Stimulated activated CD8-positive, alpha-beta memory T cell treated with anti-CD3 and anti-CD28 coated beads, Interleukin-12 subunit alpha, Interleukin-12 subunit beta, amount 100 ng/mL, for 4 hours (primary cell): ENCODE measurements at places on chromosomes 7 and 10.

- no peak for DNase-seq
Measured at GRCh38 chr10:117363028-117363427, 12.2 kb downstream of the PDZD8 start.

DNA sequence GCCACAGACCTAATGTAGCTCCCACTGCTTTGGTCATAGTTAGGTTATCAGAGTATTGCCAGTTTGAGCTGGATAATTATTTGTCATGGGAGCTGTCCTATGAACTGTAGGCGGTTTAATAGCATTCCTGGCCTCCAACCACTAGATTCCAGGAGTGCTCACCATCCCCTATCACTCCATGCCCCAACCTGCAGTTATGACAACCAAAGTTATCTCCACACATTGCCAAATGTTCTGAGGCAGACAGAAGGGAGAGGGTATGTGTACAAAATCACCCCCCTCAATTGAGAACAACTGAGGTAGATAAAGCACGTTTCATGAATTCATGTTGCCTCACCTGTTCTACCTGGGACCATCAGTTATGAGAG lies 119.0 kb upstream of the CACUL1 start:
- DNase-seq: no peak

DNA sequence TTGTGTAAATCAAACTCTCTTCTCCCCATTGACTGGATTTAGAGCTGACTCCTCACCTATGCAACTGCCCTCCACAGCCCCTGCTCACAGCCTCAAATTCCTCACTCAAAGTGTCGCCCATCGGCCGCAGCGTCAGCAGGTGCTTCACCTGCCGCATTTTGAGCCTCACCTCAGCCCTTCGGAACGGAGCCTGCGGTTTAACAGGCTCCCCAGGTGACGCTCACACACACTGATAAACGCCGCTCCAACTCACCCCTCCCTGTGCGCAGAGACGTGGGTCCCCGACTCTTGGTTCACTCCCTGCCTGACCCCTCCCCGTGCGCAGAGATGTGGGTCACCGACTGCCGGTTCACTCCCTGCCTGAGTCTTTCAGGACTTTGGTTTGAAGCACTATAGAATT lies 57.1 kb downstream of the CARD11 start:
- no peak for DNase-seq

DNA sequence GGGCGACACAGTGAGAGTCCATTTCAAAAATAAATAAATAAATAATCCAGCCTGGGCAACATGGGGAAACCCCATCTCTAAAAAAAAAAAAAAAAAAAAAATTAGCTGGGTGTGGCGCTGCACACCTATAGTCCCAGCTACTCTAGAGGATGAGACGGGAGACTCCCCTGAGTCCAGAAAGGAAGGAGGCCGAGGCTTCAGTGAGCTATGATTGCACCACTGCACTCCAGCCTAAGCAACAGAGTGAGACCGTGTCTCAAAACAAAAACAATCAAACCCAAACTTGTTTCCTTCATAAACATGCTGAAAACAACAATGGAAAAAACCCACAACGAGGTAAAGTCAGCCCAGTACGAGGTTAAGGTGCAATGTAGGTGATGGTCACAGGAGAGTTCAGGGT lies 1.2 kb downstream of the COX19 start:
- DNase-seq: no peak

DNA sequence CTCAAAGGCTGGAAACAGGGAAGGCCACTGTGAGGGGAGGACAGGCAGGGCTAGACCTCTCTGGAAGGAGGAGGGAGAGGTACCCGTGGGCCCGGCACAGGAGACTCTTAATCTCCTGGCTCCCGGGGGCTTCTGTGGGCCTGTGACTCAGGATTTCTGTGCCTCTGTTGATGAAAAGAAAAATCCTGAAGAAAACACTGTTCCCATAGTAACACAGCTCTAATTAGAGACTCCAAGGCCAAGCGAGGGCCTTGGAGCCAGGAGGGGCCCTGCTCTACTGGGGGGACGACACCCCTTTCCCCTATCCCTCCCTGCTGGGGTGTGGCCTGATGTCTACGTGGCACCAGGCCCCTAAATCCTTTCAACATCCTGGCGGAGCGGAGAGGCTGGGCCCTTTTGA lies 174.1 kb upstream of the TNRC18 start:
- no peak for DNase-seq

DNA sequence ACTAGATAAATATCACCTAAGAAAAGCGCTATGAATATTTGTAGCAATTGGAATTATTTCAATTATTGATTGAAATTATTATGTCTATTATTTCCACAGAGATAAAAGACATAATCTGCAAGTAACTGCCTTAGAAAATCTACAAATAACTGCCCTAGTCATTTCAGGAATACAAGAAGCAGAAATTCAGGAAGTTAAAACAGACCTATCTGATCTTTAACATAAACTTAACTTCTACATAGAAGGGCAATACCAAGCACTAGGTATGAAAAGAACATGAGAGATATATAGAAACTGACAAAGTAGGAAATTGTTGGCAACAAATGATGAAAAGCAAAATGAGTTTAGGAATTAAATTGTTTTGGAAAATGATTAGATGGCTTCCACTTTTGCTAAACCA lies 31.8 kb upstream of the AKR1B10 start:
- DNase-seq: no peak

GRCh38 chr7:89133819-89134218 lies 338.3 kb upstream of the TEX47 start:
- no peak for DNase-seq

GRCh38 chr7:57424515-57425238 lies 25.3 kb upstream of the ZNF716 start:
- DNase-seq: no peak

DNA sequence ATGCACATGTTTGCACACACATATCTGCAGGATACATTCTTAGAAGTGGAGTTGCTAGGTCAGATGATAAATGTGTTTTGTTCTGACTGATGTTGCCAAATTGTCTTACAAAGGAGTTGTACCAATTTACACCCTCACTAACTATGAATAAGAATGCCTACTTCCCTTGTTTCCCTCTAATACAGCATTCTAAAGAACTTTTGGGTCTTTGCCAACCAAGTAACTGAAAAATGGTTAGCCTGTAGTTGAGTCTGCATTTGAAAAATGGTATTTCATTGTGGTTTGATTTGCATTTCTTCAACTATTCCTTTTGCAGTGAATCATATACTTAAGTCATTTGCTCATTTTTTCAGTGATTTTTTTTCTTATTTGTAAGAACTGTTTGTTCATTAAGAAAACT lies 48.4 kb downstream of the TMEM26 start:
- no peak for DNase-seq

DNA sequence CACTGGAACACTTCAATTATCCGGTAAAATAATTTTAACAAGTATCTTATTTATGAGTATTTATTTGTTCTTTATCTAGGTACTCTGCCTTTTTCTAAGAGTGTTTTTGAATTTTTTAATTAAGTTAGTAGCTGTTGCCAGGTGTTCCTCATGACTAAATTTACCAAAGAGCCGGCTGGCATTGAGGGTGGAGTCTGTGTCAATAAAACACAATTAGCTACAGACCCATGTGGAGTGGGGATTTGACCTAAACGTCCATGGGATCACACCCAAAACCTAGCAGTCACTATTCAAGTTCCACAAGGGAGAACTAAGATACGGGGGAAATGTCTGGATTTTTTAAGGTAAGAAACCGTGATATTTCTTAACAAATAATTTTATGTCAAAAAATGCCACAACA lies 9.8 kb downstream of the SLC16A12 start:
- no peak for DNase-seq

- DNase-seq: no peak
Measured at GRCh38 chr10:132096863-132097478, 31.2 kb downstream of the JAKMIP3 start.

- DNase-seq: no peak
Measured at GRCh38 chr10:57961487-57961886, 306.2 kb downstream of the IPMK start.

GRCh38 chr10:44361109-44361508 lies 23.8 kb downstream of the CXCL12 start:
- DNase-seq: no peak

GRCh38 chr10:23417254-23417653 lies 21.6 kb upstream of the OTUD1 start:
- DNase-seq: no peak

GRCh38 chr7:65251851-65252620 lies 121.6 kb upstream of the ZNF92 start:
- no peak for DNase-seq

GRCh38 chr7:16046041-16046440 lies 359.6 kb upstream of the MEOX2 start:
- no peak for DNase-seq

DNA sequence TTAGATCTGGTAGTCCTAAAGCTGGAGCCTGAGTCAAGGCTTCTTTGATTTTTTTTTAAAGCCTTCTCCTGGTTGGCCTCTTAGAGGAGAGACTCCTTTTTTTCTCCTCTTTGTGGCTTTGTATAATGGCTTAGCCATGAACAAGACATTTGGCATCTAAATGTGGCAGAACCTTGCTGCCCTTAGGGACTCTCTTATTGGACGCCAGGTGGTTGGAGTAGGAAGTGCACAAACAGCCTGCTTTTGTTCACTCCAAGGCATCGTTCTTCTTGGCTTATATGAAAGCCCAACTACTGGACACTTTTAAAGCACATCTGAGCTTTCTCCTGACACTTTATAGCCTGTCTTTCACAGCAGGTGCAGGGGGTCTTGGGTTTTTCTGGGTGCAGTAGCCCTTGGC lies 25.0 kb downstream of the ZPBP start:
- DNase-seq: no peak

DNA sequence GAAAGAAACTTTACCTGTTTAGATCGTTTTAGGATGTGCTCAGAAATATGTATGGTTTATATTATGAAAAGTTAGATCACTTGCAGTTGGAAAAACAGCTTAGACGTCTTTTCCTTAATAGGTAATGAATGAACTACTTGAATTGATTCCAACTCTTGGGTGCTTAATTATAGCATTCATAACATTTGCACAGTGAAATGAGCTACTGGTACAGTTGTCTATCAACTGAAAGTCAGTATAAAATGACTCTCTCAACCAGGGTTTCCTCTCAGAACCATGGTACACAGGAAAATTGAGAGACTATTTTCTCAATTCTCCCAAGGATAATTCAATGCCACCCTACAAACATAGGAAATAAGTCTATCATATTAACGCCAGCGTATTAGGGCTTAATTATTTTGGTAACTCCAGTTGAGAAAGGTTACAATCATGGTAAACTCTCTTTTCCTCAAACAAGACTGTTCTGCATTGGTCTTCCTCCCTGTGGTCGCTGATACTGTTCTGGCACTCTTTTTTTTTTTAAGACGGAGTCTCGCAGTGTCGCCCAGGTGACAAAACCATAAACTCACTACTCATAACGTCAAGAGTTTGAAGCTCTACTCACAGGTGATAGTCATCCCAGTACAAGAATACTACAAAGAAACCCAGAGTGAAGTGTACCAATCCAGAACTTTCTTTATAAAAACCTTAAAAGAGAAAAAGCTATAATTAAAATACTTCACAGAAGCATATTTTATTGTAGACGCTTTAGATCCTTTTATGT lies 2.0 kb downstream of the ANLN start:
- DNase-seq: no peak

- no peak for DNase-seq
Measured at GRCh38 chr10:13776861-13777311, 190.1 kb downstream of the PRPF18 start.

DNA sequence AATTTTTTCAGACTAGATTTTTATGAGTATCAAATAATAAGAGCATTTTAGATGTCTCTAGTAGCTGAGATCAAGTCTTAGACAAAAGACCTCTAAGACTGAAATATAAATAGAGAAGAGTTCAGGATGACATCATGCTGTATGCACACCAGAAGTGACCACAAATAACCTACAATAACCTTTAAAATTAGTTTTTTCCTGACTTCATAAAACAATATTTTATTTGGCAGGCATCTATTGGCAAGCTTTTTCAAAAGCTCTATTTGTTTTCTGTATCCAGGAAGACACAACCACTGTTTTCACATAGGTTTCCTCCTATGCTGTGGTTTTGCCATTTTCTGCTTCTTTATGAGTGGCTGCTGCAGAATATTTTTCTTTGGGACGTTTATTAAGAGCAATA lies 359.1 kb downstream of the CRPPA start:
- no peak for DNase-seq

DNA sequence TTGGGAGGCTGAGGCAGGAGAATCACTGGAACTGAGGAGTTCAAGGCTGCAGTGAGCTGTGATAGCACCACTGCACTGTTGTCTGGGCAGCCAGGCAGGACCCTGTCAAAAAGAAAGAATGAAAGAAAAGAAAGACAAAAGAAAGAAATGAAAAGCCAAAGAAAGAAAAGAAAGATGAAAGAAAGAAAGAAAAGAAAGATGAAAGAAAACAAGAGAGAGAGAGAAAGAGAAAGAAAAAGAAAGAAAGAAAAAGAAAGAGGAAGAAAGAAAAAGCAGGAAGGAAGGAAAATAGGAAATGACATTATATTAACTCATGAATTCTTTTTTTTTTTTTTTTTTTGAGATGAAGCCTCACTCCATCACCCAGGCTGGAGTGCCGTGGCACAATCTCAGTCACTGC lies 32.4 kb upstream of the SPDYE3 start:
- DNase-seq: no peak

GRCh38 chr10:132187430-132188138 lies 836 bp downstream of the DPYSL4 start:
- DNase-seq: no peak

GRCh38 chr7:157497744-157498651 lies 161.2 kb downstream of the DNAJB6 start:
- DNase-seq: no peak

DNA sequence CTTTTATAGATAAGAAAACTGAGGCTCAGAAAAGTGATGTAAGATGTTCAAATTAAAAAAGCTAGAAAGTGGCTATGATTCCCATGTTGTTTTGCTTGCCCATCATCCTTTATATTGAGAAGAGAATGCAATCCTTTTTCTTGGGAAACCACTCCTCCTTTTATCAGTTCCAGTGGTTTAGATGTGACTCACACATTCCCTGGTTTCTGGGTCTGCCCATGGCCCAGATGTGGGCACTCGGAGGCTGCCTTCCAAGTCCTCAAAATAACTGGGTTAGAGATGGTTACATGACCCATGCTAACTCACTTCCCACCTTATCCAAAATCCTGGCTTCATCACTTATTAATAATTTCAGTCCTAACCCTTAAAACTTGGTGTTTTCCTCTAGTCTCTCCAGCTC lies 550.0 kb downstream of the MDFIC start:
- no peak for DNase-seq

GRCh38 chr7:149307775-149308501 lies 45.9 kb downstream of the ZNF783 start:
- no peak for DNase-seq

GRCh38 chr10:72639441-72639873 lies 13.6 kb upstream of the MICU1 start:
- DNase-seq: no peak
